ENCODE measurements at places on chromosomes 2 and 18. TPM values are rescaled to one million over a fixed set of nuclear protein-coding genes. Genes with fewer than 3 reads are reported as not detected.

DNA sequence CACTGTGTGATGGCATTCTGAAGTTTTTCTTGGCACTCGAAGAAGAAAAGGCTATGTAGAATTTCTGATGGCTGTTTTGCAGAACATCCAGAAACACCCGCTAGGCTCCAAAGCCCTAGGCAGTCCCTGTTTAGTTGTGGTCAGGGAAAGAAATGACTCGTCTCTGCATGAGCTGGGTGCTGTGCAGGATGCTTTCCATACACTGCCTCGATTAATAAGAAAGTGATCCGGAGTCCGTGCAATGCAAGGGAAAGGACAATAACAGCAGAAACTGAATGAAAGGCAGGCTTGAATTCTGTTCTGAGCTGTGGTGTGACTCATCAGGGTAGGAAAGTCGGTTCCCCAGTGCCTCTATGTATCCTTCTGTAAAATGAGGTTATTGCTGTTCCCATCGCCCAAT lies 18.7 kb downstream of the MAPRE3 start:
- no peaks in the 10 kb centered on the region for H3K36me3 ChIP-seq
- H3K27me3 ChIP-seq = no peaks in the 10 kb centered on the region
- no peak overlapping the region for H3K4me3 ChIP-seq
- H3K27ac ChIP-seq = no peak overlapping the region
- no peak for DNase-seq

- no peak overlapping the region for H3K27ac ChIP-seq
- no peaks in the 10 kb centered on the region for H3K36me3 ChIP-seq
- no peak for DNase-seq
- H3K4me1 ChIP-seq = peaks cover 10% of the 10 kb centered on the region
- no peak overlapping the region for H3K4me3 ChIP-seq
- no peaks in the 10 kb centered on the region for H3K27me3 ChIP-seq
These were observed 647.1 kb downstream of the GALR1 start for GRCh38 chr18:77896586-77897252.

GRCh38 chr2:150204451-150204850 lies 283.0 kb downstream of the RND3 start:
- no peaks in the 10 kb centered on the region for H3K4me1 ChIP-seq
- H3K27me3 ChIP-seq = no peaks in the 10 kb centered on the region
- no peak for DNase-seq
- H3K36me3 ChIP-seq = no peaks in the 10 kb centered on the region
- H3K4me3 ChIP-seq = no peak overlapping the region

- H3K4me3 ChIP-seq = no peak overlapping the region
- no peak overlapping the region for H3K27ac ChIP-seq
- DNase-seq = no peak
- H3K27me3 ChIP-seq = no peaks in the 10 kb centered on the region
These were observed 48.4 kb downstream of the MTX2 start for GRCh38 chr2:176317623-176318065.

- H3K36me3 ChIP-seq = no peaks in the 10 kb centered on the region
- DNase-seq = no peak
- no peaks in the 10 kb centered on the region for H3K27me3 ChIP-seq
- no peak overlapping the region for H3K4me3 ChIP-seq
- H3K27ac ChIP-seq = no peak overlapping the region
These were observed 28.6 kb upstream of the NEMP2 start for GRCh38 chr2:190563109-190563508.

GRCh38 chr18:34787931-34788532 lies 77.9 kb downstream of the DTNA start:
- no peaks in the 10 kb centered on the region for H3K27me3 ChIP-seq
- no peak for DNase-seq
- no peak overlapping the region for H3K4me3 ChIP-seq
- H3K4me1 ChIP-seq = no peaks in the 10 kb centered on the region

- H3K36me3 ChIP-seq = no peaks in the 10 kb centered on the region
- no peaks in the 10 kb centered on the region for H3K4me1 ChIP-seq
- H3K27me3 ChIP-seq = no peaks in the 10 kb centered on the region
- DNase-seq = no peak
These were observed 923.2 kb downstream of the CPS1 start for GRCh38 chr2:211479536-211480150.

- no peaks in the 10 kb centered on the region for H3K27me3 ChIP-seq
- no peaks in the 10 kb centered on the region for H3K36me3 ChIP-seq
- no peak overlapping the region for H3K4me3 ChIP-seq
- DNase-seq = no peak
These were observed 35.3 kb upstream of the SOS1 start for GRCh38 chr2:39156107-39156506.

DNA sequence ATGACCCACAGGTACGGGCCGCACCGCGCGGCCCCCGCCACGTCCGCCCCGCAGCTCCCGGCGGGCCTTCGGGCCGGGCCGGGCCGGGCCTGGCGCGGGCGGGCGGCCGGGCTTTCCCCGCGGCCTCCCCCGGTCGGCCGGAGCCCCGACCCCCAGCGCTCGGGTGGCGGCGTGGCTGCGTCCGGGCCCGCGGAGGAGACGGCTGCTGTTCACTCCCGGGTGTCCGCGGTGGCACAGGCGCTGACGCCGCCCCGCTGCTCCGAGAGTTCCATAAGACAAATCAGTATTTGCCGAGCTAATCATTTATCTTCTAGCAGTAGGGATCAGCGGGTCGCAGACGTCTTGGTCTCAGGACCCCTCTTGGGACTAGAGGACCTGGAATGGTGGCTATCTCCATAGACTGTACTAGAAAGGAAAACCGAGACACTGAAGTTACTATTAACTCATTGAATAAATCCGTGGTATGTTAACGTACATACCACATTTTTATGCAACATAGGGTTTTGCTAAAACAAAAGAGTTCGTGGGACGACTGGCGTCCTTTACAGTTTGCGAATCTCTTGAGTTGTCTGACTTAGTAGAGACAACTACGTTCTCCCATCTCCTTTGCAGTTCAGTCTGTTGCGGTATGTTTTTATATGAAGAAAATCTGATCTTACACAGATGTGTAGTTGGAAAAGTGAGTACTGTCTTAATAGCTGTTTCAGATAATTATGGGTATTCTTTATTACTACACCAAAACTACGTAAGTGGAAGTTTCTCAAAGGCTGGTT lies 500 bp downstream of the LIMS1 start:
- H3K4me1 ChIP-seq = peaks cover 44% of the 10 kb centered on the region
- H3K36me3 ChIP-seq = no peaks in the 10 kb centered on the region
- H3K4me3 ChIP-seq = peak overlapping the region; percentile 89
- no peak for DNase-seq
- H3K27ac ChIP-seq = peak overlapping the region; percentile 94
- H3K27me3 ChIP-seq = no peaks in the 10 kb centered on the region

The TTC27 gene
- 17.7 TPM for total RNA-seq

The DUSP28 gene
- total RNA-seq = 2.6 TPM

The ERBB4 gene
- 0.35 TPM for total RNA-seq

The NEU2 gene
- total RNA-seq = not detected

The HEATR5B gene
- 27.9 TPM for total RNA-seq
